ENCODE measurements at places on chromosomes 5 and 9.

DNA sequence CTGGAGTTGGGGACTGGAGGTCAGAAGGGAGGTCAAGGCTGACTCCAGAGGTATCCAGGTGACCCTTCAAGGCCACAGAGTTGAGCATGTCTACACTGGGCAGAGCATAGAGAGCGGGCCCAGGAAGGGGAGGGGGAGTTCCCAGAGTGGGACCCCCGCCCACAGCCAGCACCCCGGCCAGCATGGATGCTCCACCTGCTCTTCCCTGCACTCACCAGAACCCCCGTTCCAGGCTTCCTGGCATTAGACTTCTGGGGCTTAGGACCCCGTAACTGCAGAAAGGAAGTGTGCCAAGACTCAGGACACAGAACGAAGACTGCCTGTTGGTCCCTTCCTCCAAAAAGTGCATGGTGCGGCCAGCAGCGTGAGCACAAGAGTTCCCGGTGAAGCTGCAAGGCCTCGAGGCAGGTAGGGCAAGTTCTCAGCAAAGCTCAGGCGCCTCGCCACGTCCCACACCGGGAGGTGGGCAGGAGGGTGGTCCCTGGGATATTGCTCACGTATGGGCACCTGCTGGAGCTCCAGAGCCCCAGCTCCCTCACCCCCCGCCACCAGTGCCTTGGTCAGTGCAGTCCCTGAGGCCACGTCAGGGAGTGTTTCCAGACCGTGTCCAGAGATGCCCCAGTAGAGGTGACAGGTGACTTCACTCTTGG is 13.8 kb downstream of the ABO start:
- no peak for DNase-seq

DNA sequence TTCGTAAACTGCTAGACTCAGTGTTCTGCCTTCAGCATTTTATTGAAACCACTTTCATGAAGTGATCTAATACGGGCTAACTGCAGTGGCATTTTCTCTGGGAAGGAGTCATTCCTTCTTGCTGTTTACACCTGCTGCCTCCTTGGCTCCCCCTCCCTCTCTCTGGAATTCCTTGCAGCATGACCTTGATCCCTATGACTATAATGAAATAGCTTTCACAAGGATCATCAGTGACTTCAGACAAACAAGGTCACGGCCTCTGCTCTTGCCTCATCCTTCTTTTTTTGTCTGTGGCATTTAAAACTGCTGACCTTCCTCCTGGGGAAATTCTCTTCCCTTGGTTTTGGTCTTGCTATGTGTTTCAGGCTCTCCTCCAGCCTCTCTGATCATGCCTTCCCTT is 90.2 kb downstream of the ZNF462 start:
- no peak for DNase-seq

DNA sequence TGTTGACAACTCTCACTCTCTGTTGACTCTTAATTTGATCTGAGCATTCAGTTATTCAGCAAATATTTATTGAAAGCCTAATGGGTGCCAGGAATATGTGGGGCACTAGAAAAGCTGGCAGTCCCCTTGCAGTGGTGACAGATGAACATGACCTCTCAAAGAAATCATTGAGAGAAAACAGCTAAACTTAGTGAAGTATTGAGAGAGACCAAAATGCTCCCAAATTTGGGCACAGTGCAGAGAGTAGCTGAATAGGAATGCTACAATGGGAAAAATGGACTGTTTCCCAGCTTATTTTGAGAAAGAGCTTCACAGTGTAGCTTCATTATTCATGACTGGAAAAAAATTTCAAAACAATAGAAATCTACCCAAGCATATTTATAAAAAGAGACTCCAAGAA is 257.9 kb downstream of the SGCD start:
- no peak for DNase-seq

GRCh38 chr5:158698768-158699284 is 400.9 kb downstream of the EBF1 start:
- no peak for DNase-seq

- no peak for DNase-seq
These were observed 13.3 kb downstream of the CORO2A start for GRCh38 chr9:98178874-98179850.

DNA sequence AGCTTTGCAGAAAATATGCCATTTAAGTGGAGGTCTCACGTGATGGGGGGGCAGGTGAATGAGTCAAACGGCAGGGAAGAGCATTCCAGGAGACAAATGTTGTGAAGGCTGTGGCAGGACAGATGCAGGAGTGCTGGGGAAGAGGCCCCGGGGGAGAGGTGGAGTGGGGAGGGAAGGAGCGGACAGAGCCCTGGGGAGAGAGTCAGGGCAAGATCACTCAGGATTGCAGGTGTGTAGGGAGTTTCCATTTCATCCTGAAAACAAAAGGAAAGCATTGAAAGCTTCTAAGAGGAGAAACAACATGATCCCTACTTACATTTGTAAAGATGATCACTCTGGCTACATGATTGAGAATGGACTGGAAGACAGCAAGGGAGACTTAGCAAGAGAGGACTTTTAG is 323.3 kb downstream of the ASTN2 start:
- DNase-seq: no peak

- no peak for DNase-seq
These were observed at the start of gene LURAP1L for GRCh38 chr9:12774861-12775678. Gene LURAP1L, plus strand, starts transcription at chr9:12775020. Its CDS starts 696 bp downstream, at chr9:12775716.
